ENCODE measurements at places on chromosomes 13 and 19.

- DNase-seq = no peak
Observed at GRCh38 chr19:42178791-42179674, 38.4 kb downstream of the DEDD2 start.

DNA sequence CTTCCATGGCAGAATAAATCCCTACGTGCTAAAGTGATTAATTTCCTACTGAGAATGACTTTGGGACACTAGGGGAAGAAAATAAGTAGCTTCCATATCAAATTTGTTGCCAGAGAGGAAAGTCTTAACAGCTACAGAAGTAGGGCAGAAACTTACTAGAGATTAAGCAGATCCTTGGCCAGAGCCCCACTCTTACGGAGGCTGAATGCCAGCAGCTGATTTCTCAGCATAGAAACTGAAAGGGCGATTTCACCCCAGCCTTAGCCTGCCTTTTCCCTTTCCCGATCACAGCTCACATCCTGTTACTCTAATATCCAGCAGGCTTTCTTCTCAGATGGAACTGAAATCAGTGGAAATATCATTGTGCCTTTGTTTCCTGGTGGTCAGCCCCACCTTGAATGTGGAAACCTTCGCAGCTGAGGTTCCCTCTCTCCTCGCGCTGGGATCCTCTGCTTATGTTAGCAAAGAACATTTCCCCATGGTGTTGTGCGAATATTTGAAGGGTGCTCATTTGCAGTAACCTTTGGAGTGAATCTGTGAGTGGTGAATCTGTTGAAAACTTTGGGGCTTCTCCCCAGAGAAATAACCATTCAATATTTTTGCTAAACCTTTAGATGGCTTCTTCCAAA, 8.4 kb downstream of the FAM124A start:
- no peak for DNase-seq

GRCh38 chr13:48072787-48073186, 22.1 kb downstream of the MED4 start:
- no peak for DNase-seq

DNA sequence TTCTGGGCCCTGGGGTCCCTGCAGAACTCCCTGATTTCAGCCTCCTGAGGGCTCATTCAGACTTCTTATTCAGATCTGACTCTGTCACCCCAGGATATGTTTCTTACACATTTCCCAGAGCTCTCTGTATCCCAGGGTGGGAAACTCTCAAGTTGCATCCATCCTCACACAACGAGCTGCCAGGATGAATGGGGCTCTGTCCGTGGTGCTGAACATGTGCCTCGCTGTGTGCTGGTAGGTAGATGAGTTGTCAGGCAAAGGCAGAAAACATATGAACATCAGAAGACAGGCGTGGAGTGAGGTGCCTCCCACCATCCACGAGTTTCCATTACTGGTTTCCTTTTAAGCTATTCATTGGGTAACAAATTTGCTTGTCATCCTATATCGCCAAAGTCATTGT, 11.4 kb upstream of the IGFL1 start:
- DNase-seq = peak; percentile 46

DNA sequence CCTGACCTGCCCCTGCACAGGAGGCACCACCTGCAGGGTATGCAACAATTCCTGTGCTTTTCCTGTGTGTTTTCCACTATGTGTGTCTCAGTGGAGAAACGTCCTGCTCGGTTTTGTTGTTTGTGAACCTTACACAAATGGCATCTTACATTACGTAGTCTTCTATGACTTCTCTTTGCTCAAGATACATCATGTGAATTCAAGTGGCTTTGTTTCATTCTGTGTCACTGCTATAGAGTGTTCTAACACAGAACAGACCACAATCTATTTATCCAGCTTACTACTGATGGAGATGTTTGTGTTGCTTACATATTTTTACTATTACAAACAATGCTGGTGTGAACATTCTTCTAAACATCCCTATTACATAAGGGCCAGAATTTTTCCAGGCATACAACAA, 97.7 kb downstream of the ANKRD10 start:
- no peak for DNase-seq

DNA sequence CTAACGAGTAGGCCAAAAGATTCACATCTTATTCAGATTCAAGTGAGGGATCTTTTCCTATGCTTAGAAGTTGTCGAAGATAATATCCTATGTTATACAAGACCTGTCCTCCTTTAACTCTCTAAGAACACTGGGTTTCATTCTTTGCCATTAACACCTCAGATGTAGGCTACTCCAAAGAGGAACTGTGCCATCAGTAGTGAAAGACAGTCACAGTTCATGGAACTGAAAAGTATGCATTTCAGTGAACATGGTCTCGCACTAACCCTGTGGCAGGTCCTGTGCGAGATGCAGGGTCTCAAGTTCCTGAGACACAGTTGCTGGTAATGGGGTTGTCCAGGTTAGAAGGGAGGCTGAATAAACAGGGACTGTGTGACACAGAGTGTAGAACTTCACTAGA, 4.1 kb downstream of the LGALS16 start:
- no peak for DNase-seq

GRCh38 chr13:40271931-40272775, 394.3 kb downstream of the FOXO1 start:
- no peak for DNase-seq
